Activated T-cell treated with anti-CD3 and anti-CD28 coated beads, Interleukin-2, amount 50 U/mL, for 24 hours (primary cell): ENCODE measurements at places on chromosomes 7 and 10.

- no peaks in the 10 kb centered on the region for H3K36me3 ChIP-seq
- no peak overlapping the region for H3K27ac ChIP-seq
- H3K4me3 ChIP-seq = no peak overlapping the region
- H3K4me1 ChIP-seq = no peaks in the 10 kb centered on the region
- H3K27me3 ChIP-seq = peaks cover 8% of the 10 kb centered on the region
- DNase-seq = no peak
Observed at GRCh38 chr7:141362580-141363435, 188.4 kb upstream of the AGK start.

DNA sequence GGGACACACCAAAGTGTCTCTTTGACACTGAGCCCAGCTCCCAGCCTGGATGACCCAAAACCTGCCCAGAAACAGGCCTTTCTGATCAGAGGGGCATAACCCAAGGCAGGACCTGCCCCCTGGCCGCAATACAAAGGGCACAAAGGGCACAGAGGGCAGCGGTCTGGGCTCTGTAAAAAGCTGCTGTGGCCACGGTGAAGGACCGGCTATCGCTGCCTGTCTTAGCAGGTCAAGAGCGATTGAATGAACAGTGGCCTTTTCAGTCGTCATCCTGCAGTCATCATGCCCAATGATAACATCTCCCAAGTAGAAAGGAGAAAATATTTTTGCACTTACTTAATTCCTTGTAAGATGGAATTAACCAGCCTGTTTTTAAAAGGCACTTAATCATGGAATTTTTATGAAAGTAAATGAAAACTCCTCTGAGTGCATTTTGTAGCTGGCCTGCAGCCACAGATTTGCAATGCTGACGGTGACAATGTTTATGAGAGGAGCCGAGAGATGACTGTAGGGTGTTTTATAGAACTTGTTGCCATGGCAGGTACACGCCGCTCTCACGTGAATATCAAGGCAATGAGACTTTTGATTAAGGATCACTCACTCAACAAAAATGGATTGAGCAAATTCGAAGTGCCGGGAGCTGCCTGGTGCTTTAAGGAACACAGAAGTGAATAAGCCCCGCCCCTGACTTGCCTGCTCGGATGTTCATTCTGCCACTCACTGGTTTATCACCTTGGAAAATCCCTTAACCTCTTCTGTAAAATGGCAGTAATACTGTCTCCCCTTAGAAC lies 47.3 kb upstream of the BHLHA15 start:
- DNase-seq = no peak
- H3K4me1 ChIP-seq = peaks cover 6% of the 10 kb centered on the region
- H3K27ac ChIP-seq = no peak overlapping the region
- H3K36me3 ChIP-seq = peaks cover 21% of the 10 kb centered on the region
- no peak overlapping the region for H3K4me3 ChIP-seq

- H3K4me1 ChIP-seq = peaks cover 16% of the 10 kb centered on the region
- H3K27me3 ChIP-seq = no peaks in the 10 kb centered on the region
- H3K27ac ChIP-seq = no peak overlapping the region
- H3K4me3 ChIP-seq = no peak overlapping the region
Observed at GRCh38 chr10:73889014-73889413, 14.7 kb upstream of the CAMK2G start.

DNA sequence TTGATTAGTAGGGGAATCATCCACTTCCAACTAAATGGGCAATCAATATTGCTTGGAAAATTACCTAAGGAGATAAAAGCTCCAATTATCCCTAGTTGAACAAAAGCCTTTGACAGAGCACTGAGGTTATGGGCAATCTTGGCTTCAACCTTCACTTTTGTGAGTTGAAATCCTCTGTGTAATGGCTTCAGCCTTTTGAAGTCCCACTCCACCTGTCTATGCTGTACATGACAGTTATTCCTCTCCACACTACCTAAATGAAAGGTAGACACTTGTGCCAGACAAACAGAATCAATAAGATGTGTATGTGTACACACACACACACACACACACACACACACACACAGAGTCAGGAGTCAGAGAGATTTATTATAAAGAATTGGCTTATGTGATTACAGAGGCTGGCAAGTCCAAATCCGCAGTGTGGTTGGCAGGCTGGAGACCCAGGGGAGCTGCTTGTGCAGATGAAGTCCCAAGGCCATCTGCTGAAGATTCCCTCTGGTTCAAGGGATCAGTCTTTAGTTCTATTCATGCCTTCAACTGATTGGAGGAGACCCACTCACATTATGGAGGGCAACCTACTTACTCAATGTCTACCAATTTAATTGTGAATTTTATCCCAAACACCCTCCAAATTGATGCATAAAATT lies 164.8 kb upstream of the CDC14C start:
- H3K27ac ChIP-seq = no peak overlapping the region
- no peak overlapping the region for H3K4me3 ChIP-seq
- no peaks in the 10 kb centered on the region for H3K36me3 ChIP-seq
- no peaks in the 10 kb centered on the region for H3K27me3 ChIP-seq
- no peaks in the 10 kb centered on the region for H3K4me1 ChIP-seq

- DNase-seq = no peak
- H3K4me3 ChIP-seq = no peak overlapping the region
- no peaks in the 10 kb centered on the region for H3K27me3 ChIP-seq
Observed at GRCh38 chr7:110486549-110486948, 604.4 kb upstream of the LRRN3 start.

DNA sequence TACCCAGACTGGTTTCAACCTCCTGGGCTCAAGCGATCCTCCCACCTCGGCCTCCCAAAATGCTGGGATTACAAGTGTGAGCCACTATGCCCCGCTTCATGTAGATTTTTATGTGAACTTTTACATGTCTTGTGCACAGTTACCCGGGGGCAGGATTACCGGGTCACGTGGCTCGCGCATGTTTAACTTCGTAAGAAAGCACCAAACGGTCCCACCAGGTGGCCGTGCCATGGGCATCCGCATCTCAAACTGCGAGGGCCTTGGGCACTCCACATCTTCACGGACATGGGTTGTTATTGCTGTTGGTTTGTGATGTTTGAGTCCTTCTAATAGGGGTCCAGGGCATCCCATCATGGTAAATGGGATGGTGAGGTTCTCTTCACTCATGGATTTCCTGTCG lies 636.6 kb upstream of the FOXK1 start:
- no peak overlapping the region for H3K27ac ChIP-seq
- no peaks in the 10 kb centered on the region for H3K4me1 ChIP-seq
- DNase-seq = no peak
- H3K27me3 ChIP-seq = no peaks in the 10 kb centered on the region
- H3K4me3 ChIP-seq = no peak overlapping the region

DNA sequence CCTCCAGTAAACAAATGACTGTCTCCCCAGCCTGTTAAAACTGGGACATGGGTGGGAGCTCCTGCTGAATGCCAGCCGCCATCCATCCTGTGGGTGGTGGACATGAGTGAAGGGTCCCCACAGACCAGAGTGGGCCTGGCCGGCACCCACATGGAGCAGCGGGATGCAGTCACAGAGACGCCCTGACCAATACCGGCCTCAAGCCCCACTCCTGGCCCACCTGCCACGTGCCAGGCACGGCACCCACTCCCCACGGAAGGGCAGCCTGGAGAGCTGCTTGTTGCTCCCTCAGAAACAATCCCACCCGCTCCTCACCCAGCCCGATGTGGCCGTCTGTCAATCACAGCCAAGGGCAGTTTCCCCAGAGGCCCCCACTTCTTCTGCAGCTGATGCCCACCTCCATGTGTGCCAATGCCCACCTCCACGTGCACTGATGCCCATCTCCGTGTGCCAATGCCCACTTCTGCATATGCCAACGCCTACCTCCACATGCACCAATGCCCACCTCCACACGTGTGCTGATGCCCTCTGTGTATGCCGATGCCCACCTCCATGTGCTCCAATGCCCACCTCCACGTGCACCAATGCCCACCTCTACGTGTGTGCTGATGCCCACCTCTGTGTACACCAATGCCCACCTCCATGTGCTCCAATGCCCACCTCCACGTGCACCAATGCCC lies 42.8 kb upstream of the DNAAF5 start:
- no peak overlapping the region for H3K27ac ChIP-seq
- no peak overlapping the region for H3K4me3 ChIP-seq
- H3K27me3 ChIP-seq = no peaks in the 10 kb centered on the region
- H3K36me3 ChIP-seq = peaks cover 76% of the 10 kb centered on the region

GRCh38 chr7:11373546-11374142 lies 400.0 kb downstream of the PHF14 start:
- no peak for DNase-seq
- H3K27me3 ChIP-seq = no peaks in the 10 kb centered on the region

DNA sequence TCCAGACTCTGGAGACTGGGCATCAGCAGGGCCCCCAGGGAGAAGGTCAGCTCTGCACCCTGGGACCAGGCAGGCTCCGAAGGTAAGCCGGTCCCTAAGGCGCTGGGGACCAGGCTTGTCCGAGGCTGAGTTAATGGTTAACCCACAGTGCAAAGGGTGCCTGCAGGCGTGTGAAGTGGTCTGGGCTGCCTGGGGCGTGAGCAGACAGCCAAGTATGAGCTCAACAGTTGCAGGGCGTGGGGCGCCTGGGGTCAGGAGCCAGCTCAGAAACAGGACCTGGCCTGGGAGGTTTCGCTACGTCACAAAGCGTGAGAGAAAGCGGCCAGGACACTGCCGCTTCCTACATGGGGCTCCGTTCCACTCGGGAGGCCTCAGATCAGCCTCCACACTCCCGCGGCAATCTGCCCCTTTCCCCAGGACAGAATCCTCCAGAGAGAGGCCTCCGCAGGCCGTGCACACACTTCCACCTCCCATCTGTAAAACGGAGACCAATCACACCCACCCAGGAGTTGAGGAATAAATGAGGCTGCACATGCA lies 16.0 kb downstream of the PDGFA start:
- no peak overlapping the region for H3K27ac ChIP-seq
- H3K4me3 ChIP-seq = no peak overlapping the region
- H3K27me3 ChIP-seq = no peaks in the 10 kb centered on the region
- no peaks in the 10 kb centered on the region for H3K4me1 ChIP-seq
- no peak for DNase-seq

DNA sequence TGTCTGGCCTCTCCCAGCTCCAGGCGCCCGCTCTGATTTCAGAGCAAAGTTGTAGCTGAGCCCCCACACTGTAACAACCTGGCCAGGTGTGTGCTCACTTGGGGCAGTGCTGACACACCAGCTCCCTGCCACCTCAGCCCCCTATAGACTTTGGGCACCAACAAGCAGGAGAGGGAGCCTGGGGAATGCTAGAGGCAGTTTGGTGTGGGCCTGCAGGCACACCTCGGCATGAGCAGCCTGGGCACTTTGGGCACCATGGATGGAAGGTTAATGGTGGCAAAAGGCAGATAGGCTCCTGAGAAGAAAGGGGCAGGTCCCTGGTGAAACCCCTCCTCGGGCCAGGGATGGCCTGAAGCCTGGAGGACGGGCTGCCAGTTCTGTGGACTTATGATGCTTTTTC lies 212.7 kb upstream of the GNAI1 start:
- no peaks in the 10 kb centered on the region for H3K27me3 ChIP-seq
- DNase-seq = no peak
- no peaks in the 10 kb centered on the region for H3K36me3 ChIP-seq

DNA sequence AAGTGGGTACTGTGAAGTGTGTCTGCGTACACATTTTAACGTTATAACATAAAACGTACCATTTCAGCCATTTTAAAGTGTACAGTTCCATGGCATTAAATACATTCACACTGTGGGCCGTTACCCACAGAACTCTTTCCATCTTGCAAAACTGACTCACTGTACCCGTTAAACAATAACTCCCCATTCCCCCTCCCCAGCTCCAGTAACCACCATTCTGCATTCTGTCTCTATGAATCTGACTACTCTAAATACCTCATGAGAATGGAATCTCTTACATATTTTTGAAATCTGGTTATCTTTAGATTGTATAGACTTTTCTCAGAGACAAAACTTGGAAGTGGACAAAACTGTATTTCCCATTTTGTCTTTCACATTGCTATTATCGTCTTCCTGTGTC lies 9.3 kb downstream of the ARL3 start:
- no peaks in the 10 kb centered on the region for H3K27me3 ChIP-seq
- DNase-seq = no peak
- peaks cover 11% of the 10 kb centered on the region for H3K36me3 ChIP-seq
- H3K4me1 ChIP-seq = peaks cover 23% of the 10 kb centered on the region
- no peak overlapping the region for H3K4me3 ChIP-seq
- peak overlapping the region; percentile 78 for H3K27ac ChIP-seq

- H3K27me3 ChIP-seq = no peaks in the 10 kb centered on the region
- DNase-seq = no peak
- no peaks in the 10 kb centered on the region for H3K36me3 ChIP-seq
- no peak overlapping the region for H3K4me3 ChIP-seq
Observed at GRCh38 chr7:121244120-121244870, 84.5 kb upstream of the WNT16 start.

DNA sequence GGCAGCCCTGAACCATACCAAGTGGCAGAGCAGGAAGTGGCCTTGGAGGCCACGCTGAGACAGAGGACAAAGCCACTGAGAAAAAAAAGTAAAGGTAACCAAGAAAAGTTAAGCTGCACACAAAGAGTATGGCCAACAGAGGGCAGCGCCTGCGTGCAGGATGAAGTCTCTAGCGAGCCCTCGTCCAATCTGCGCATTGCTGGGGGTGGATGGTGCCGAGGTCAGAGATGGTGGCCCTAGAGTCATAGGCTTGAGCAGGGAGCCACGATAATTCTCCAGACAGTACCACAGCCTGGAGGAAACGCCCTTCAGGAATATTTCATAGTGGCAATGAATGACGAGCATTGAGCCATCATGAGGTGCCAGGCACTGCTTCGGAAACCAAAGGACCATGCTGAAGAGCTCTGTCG lies 9.7 kb downstream of the ATP6V0E2 start:
- H3K4me1 ChIP-seq = peaks cover 16% of the 10 kb centered on the region
- peak; percentile 61 for DNase-seq
- H3K36me3 ChIP-seq = peaks cover 32% of the 10 kb centered on the region
- no peaks in the 10 kb centered on the region for H3K27me3 ChIP-seq

- H3K27me3 ChIP-seq = peaks cover 7% of the 10 kb centered on the region
- H3K4me3 ChIP-seq = peak overlapping the region; percentile 83
- no peak for DNase-seq
- H3K4me1 ChIP-seq = peaks cover 47% of the 10 kb centered on the region
- no peaks in the 10 kb centered on the region for H3K36me3 ChIP-seq
- H3K27ac ChIP-seq = peak overlapping the region; percentile 92
Observed at GRCh38 chr10:45419676-45420025, 45.6 kb downstream of the ALOX5 start.

DNA sequence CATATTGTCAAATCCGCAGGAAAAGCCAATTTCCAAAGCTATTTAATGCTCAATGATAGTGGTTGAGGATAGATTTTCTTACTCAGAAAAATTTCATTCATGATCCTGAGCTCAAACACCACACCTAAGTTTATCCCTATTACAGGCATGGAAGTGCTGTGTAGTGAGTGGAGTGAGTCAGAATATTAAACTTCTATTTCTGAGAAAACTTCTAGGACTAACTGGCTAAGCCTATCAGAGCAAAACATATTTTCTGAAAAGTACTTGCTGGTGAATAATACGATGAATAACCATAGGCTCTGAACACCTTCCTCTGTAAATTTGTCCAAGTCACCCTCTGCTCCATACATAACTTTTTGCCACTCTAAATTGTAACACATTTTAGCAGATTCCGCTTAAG lies 221.5 kb downstream of the SUGCT start:
- no peak for DNase-seq
- H3K27me3 ChIP-seq = no peaks in the 10 kb centered on the region
- H3K4me3 ChIP-seq = no peak overlapping the region
- H3K27ac ChIP-seq = no peak overlapping the region
